ENCODE measurements at places on chromosomes 2 and 18.

GRCh38 chr2:96163768-96164429, 18.7 kb upstream of the DUSP2 start:
- DNase-seq = no peak

GRCh38 chr2:71559080-71559827, 105.9 kb downstream of the DYSF start:
- no peak for DNase-seq

GRCh38 chr2:107412209-107412904, 414.3 kb upstream of the RGPD4 start:
- DNase-seq = no peak

DNA sequence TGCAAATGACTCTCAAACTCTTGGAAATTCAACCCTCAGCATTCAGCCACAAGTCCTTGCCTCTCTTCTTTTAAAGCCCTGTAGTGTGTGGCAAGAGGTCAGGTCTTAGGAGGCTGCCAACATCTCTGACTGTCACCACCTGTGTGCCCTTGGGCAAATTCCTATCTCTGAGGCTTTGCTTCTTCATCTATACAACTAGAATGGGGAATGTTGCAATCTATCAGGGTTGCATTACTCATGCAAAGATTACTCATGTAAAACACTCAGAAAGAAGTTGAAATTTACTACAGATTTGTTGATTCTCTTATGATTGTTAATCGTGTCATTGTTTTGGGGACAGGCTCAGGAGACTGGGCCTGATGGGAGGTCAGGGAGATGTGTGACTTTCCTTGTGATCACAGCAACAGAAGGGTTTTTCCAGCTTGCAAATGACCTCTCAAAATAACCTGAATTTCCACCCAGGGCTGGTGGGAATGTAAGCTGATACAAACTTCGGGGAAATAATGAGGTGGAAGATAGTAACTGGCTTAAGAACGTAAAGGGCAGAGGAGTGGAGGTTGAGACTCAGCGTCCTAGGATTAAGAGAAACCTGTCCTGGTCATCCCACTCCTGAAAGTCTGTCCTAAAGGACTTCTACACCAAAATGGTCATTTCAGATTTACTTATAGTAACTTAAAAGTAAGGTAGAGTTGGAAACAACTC, 32.1 kb upstream of the SIGLEC15 start:
- DNase-seq = no peak

Data from brain (organoid and tissue), 16 donors.